ENCODE measurements at places on chromosomes 3 and 15. TPM values are rescaled to one million over a fixed set of nuclear protein-coding genes. Genes with fewer than 3 reads are reported as not detected.

The GOLGA8T gene
- total RNA-seq = not detected

GRCh38 chr15:43514241-43515057, 3.0 kb upstream of the MAP1A start:
- no peak for DNase-seq

GRCh38 chr3:120791913-120792312, 49.4 kb downstream of the GTF2E1 start:
- no peak for DNase-seq

GRCh38 chr3:100695696-100696095, 13.6 kb upstream of the TFG start:
- DNase-seq = no peak

DNA sequence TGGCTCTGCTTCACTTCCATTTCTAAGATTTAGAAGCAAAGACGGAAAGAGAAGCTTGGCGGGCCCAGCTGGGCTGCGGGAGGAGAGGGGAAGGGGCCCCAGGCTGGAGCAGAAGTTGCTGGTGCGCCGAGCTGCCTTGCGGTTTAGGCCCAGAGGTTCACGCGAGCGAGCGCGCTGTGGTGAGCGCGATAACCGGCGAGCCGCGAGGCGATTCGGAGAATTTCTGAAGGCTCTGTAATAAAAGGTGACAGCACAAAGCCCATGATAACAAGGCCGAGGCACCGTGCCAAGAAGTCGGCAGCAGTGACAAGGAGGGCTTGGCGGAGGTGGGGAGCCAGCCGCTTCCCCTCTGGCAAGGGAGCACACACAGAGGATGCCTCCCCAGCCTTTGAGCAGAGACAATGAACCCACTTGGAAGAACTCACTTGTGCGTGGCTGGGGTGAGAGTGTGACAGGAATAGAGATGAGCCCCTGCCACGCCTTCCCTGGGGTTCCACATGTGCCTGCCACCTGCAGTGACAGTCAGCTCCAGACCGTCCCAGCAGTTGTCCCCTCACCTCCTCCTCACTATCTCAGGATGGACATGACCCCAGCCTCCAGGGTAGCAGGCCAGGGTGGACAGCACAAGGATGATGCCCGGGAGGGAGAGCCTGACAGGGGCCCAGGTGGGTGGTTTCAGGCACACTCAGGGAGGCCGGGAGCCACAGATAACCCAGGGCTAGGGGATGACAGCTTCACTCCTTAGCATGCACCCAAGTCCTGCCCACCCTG, 315.2 kb downstream of the UACA start:
- no peak for DNase-seq

All from epithelial cell of proximal tubule (primary cell).